ENCODE measurements at places on chromosomes 2 and 18. TPM values are rescaled to one million over a fixed set of nuclear protein-coding genes. Genes with fewer than 3 reads are reported as not detected.

DNA sequence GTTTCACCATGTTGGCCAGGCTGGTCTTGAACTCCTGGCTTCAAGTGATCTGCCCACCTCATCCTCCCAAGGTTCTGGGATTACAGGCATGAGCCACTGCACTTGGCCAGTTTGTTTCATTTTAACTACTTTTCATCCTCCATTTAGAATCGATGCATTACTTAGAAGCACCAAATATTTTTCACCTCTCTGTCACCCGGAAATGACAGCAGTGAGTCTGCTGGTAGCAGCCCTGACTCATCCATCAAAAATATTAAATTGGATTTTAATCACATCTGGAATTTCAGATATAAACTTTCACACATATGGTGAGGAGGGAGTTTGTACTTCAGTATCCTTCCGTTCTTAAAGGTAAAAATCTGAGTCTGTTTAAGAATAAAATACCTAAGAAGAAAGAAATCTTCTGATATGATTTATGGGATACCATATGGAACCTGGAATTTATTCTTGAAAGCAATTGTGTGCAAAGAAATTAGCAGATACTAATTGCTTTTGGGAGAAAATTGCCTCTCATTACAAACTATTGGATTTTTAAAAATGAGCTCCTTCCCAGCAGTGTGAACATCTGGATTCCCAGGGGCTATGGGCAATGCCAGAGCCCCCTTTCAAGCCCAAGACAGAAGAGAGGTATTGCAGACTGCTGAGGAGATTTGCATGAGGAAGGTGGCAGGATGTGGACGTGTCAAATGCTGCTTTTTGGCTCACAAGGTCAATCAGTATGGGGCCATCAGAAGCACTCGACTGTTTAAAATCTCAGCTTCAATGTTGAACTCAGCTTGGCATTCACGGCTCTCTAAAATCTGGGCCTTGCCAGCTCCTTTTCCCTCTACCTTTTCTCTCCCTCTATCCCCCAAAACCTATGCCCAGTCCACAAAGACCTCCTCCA is 279.5 kb upstream of the SIX2 start:
- DNase-seq, result no peak

The ERICH2 gene
- total RNA-seq, result not detected

- DNase-seq, result no peak
Measured at GRCh38 chr2:229821316-229821715, 100.5 kb downstream of the TRIP12 start.

DNA sequence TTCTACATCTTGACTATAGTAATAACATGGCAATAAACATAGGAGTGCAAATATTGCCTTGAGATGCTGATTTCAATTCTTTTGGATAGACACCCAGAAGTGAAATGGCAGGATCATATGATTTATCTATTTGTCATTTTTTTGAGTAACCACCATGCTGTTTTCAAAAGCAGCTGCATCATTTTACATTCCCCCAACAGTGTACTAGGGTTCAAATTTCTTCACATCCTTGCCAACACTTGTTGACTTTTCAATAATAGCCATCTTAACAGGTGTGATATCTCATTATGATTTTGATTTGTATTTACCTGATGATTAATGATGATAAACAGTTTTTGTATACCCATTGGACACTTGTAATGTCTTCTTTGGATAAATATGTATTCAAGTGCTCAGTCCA is 90.8 kb downstream of the STRADB start:
- no peak for DNase-seq

The PRKAG3 gene
- total RNA-seq, result not detected

- DNase-seq, result no peak
Measured at GRCh38 chr2:56474412-56475158, 290.8 kb downstream of the CCDC85A start.

The RFTN2 gene
- not detected for total RNA-seq

The GALNT13 gene
- total RNA-seq, result not detected

The TUBB8B gene
- total RNA-seq, result not detected

The LIMS4 gene
- total RNA-seq, result 3.7 TPM

DNA sequence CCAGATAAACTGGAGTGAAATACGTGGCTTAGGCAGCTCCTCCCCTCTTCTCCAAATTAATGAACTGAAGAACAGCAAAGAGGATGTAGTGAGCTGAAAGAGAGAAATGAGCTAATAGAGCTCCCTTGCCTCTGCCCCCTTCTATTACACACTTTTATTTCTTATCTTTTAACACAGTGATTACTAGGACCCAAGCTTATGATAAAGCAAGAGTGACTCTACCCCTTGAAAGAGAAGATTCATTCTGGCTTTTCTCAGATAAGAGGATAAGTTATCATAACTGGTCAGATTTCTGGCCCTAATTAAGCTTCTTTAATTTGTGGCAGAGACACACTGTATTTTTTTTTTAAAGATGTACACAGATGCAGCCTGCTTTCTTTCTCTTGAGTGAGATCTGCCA is 102.2 kb downstream of the MSTN start:
- DNase-seq, result no peak

GRCh38 chr2:166764702-166765101 is 123.6 kb upstream of the XIRP2 start:
- no peak for DNase-seq

GRCh38 chr2:190996338-190996946 is 17.5 kb downstream of the STAT1 start:
- peak; percentile 34 for DNase-seq

DNA sequence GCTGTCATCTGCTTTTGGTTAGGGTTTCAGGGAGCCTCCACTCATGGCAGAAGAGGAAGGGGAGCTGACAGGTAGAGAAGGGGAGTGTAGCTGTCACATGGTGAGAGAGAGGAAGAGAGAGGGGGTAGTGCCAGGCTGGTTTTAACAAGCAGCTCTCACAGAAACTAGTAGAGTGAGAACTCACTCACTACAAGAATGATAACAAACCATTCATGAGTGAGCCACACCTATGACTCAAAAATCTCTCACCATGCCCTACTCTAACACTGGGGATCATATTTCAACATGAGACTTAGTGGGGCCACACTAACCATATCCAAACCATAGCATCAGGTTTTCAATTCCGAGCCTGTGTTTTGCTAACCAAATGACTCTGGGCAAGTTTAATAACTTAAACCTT is 274.9 kb upstream of the VWC2L start:
- no peak for DNase-seq

DNA sequence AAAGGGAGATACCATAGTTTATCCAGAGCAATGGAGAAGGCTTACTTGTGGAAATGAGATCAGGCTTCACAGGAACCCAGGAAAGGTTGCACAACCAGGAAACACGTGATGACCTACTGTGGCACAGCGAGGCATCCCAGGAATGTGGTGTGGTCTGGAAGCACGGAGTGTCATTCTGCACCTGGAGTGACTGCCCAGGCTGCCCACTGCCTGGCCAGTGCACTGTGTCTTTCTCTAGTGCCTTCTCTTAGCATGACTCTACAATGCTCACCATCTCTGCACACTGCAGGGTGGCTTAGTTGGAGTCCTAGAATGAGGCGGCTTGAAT is 48.9 kb downstream of the CHST9 start:
- no peak for DNase-seq

- no peak for DNase-seq
Measured at GRCh38 chr2:118675531-118675930, 171.9 kb downstream of the EN1 start.

GRCh38 chr18:29841631-29842030 is 1200.9 kb downstream of the DSC3 start:
- no peak for DNase-seq

The KLHL41 gene
- not detected for total RNA-seq

The CDH20 gene
- total RNA-seq, result not detected

DNA sequence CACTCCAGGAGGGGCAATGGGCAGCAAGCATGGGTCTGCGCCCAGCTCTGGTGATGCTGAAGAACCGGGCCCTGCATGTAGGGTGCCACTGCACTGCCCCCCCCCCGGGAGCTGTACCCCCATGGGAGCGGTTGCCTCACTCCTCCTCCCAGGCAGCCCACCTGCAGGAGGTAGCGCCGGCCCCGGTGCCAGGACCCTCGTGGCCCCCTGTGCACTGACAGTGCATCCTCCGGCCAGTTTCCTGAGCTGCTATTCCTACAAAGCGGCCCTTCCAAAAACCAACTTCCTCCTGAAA is 109.4 kb downstream of the ZNF516 start:
- DNase-seq, result no peak

GRCh38 chr18:63979409-63979920 is 9.6 kb downstream of the SERPINB8 start:
- peak; percentile 42 for DNase-seq

DNA sequence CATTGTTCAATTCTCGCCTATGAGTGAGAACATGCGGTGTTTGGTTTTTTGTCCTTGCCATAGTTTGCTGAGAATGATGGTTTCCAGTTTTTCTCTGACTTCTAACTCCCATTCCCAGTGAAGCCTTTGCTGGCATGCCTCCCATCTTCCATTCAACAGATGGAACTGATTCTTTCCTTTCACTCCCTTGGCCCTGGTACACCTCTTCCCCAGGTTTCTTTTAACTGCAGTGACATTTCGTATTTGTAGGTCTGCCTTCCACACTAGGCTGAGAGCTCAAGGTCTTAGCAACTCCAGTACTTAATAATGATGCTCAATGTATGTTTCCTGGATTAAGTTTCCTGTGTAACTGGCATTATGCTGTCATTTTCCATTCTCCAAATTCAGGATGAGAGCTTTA is 48.5 kb downstream of the GAREM1 start:
- no peak for DNase-seq

GRCh38 chr18:64365106-64365505 is 216.2 kb upstream of the LINC00305 start:
- no peak for DNase-seq
